Adrenal gland (tissue), 19 donors: ENCODE measurements at places on chromosomes 13 and 19.
A peak's percentile ranks its signal among the peaks of the same experiment; 100 is the strongest.

DNA sequence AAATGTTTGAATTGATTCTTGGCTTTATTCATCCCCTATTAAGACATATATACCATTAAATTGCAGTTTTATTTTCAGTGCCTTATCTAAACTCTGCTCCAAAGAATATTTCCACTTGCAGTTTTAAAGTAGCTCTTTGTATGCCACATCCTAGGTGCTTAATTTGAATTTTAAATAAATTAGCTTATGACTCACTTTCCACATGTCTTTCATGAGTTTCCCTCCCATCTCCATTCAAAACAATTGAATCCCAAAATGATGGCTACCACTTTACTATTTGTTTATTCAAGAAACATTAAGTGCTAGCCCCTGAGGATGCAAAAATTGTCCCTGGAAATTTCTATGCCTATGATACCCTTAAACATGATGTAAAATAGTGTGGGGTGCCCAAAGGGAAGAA, 19.5 kb downstream of the PCDH20 start:
- no peak for DNase-seq

DNA sequence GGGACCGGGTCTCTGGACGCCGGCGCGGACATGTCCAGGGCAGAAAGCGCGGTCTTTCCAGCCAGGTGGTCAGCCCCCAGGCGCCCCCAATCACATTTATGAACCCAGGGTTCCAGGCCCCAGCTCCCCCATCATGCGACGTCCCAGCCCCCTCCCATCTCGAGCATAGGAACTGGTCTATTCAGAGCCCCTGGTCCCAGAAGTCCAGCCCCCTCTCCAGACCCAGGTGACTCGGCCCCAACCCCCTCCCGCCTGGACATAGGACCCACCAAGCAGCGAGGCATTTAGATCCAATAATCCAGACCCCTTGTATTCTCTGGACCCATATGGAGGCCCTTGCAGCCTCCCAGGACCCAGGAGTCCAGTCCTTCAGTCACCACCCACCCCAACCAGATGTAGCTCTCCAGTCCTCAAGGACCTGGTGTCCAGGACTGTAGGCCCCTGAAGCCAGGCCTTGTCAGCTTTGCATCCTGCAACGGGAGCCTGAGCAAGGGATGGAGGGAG, 501 bp downstream of the APLP1 start:
- DNase-seq = no peak

DNA sequence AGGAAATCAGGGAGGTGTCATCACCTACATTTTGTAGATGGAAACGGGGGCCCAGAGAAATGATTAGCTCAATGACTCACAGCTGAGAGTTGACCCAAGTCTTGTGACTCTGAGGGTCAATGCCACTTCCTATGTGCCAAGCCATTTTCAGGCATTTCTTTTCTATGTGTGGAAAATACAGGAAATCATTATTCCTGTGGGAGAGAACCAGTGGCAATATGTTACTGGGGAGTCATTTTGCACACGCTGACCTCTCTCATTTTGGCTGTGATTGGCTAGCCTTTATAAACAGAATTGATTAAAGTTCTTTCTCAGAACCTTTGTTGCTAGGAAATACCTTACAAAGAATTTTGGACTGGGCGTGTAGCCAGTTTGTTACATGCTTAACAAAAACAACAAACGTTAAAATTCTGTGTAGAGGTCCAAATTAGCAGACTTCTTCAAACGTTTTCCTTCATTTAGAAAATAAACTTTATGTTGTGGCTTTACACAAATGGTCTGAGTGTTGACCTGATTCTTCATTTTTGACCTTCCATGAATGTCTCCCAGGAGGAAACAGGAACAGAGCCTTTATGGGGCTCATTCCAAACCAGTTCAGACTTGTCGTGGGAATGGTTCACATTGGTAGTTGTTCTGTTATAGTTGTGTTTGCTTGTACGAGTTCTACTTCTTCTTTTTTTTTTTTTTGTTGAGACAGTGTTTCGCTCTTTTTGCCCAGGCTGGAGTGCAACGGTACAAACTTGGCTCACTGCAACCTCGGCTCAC, 11.4 kb downstream of the PCCA start:
- DNase-seq = peak; percentile 75

DNA sequence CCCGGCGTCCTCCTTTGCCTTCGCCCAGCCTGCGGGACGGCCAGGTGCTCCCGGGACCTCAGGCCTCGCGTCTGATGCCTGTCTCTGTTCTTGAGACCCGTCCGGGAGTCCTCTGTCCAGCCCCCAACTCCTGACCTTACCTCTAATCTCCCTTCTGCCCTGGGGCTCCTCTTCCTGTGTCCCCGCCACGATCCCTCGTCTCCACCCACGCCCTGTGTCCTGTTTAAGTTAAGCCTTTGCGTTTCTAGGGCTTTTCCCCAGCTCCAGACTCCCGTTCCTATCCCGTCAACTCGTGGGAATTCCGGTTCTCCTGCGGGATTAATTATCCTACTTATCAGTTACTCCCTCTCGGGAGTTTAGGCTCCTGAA, 686 bp downstream of the LENG8 start:
- no peak for DNase-seq

GRCh38 chr19:12930002-12930645, 3.4 kb downstream of the FARSA start:
- peak; percentile 22 for DNase-seq

GRCh38 chr19:53466726-53467484, 628 bp upstream of the ZNF813 start:
- no peak for DNase-seq

GRCh38 chr13:99982036-99982730, 599 bp downstream of the ZIC2 start:
- DNase-seq = no peak

DNA sequence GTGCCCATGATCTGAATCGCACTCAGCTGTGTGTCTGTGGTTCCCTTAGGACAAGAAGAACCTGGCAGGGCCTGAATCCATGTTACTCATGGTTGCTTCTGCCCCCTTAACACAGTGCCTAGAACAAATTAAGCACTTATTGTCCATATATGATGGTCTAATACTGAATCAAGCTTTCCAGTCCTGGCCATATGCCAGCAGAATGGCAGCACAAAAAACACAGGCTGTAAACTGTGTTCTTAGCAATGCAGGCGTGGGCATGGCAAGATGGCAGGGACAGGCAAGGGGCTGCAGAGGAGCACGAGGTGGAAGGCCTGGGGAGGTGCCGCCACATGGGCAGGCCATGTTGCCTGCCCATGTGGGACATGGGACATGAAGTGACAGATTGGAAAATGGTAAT, 68.2 kb downstream of the LATS2 start:
- no peak for DNase-seq

- DNase-seq = no peak
These were observed 52.3 kb upstream of the FNDC3A start for GRCh38 chr13:48923376-48923775.

DNA sequence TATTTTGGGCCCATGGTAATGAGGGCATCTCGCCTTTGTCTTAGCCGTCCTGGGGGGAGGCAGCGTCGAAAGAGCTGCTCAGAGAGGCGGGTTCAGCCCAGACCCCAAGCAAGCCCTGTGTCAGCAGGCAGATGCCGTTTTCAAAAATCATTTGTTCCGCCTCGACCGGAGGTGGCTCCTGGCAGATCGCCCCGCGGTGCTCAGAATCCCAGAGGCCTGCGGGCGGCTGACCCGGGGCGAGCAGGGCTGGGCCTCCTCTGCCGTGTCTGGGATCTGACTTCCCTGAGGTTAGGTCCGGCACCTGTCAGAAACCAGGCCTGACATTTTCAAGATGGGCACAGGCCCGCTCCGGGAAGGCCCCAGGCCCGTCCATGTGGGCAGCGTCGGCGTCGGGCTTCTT, 36.1 kb downstream of the CRTC1 start:
- DNase-seq = no peak

GRCh38 chr19:18160971-18161635, 8.1 kb downstream of the PIK3R2 start:
- DNase-seq = peak; percentile 71

- DNase-seq = peak; percentile 13
These were observed 3.6 kb downstream of the TMEM161A start for GRCh38 chr19:19134687-19135158.

- no peak for DNase-seq
These were observed 60.1 kb downstream of the HSPH1 start for GRCh38 chr13:31101472-31102170.

DNA sequence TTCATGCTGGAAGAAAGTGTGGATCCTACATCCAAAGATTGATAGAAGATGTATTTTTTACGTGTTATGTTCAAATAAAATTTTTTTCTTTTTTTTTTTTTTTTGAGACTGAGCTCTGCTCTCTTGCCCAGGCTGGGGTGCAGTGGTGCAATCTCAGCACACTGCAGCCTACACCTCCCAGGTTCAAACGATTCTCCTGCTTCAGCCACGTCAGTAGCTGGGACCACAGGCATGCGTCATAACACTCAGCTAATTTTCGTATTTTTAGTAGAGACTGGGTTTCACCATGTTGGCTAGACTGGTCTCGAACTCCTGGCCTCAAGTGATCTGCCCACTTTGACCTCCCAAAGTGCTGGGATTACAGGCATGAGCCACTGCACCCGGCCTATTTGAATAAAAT, 65.7 kb downstream of the KLF12 start:
- DNase-seq = no peak

DNA sequence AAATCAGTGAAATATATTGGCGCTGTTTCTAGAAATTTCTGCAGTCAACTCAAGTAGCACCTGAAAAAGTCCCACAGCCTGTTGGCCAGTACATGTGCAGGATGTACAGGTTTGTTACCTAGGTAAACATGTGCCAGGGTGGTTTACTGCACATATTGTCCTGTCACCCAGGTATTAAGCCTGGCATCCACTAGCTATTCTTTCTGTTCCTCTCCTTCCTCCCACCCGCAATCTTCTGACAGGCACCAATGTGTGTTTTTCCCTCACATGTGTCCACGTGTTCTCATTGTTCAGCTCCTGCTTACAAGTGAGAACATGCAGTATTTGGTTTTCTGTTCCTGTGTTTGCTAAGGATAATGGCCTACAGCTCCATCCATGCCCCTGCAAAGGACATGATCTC, 13.1 kb upstream of the SCEL start:
- DNase-seq = no peak

DNA sequence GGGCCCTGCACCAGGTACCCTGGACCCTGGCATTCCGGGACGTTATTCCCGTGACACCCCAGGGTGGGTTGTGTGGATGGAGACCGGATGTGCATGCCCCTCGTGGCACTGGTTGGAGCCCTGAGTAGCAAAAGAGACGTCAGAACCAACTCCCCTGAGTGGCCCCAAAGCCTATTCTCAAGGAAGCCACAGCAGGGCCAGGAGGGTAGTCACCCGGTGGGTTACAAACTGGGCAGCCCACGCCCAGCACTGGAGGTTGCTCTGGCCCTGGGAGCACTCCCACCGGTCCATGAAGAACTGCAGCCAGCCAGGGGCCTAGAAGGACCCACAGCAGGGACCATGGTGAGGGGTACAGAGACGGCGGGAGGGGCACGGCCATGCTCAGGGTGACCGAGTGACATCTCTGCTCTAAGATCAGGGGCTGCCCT, 7.5 kb downstream of the KLF16 start:
- peak; percentile 76 for DNase-seq

DNA sequence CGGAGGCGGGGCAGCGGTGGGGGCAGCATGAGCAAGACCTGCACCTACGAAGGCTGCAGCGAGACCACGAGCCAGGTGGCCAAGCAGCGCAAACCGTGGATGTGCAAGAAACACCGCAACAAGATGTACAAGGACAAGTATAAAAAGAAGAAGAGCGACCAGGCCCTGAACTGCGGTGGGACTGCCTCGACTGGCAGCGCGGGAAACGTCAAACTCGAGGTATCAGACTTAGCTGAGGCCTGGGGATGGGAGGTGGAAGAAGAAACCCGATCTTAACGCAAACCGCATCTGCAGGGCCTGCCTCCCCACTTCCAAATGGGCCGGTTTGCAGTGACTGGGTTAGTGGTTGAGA, 693 bp downstream of the RFXAP start:
- DNase-seq = no peak

- no peak for DNase-seq
These were observed 449.8 kb downstream of the FGF9 start for GRCh38 chr13:22120646-22121045.

DNA sequence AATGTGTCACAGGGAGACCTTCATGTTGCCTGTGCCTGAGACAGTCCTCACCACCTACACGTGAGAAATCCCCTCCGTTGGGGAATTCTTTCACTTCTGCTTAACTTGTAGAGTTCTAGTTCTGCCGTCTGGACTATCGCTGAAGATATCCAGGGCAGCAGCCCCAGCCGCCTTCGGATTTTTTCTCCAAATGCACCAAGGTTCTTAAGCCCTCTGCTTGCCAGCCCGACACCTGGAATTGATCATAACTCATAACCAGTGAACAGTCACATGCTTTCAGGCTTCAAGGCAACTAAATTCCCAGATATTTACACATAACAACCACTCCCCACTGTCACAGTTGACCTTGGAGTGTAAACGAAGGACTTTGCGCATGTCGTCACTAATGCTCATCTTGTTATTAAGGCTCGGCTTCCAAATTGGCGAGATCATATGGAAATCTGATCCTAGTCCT, 114.4 kb downstream of the RAB20 start:
- peak; percentile 53 for DNase-seq

GRCh38 chr19:2503521-2504109, 27.7 kb downstream of the GADD45B start:
- DNase-seq = no peak

- no peak for DNase-seq
These were observed 3.5 kb downstream of the FOSB start for GRCh38 chr19:45471111-45471930.

DNA sequence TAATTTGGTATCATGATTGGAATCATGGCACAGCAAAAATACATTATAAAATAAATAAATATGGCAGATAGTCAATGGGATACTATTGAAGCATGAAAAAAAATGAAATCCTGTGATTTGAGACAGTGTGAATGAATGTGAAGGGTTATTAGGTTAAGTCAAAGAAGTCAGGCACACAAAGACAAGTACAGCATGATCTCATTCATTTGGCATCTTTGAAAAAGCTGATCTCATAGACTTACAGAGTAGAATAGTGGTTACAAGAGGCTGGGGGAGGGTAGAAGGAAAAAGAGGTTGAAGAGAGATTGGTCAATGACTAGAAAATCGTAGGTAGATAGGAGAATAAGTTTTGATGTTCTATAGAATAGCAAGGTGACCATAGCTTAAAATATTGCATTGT, 295.1 kb upstream of the SLITRK5 start:
- DNase-seq = no peak

DNA sequence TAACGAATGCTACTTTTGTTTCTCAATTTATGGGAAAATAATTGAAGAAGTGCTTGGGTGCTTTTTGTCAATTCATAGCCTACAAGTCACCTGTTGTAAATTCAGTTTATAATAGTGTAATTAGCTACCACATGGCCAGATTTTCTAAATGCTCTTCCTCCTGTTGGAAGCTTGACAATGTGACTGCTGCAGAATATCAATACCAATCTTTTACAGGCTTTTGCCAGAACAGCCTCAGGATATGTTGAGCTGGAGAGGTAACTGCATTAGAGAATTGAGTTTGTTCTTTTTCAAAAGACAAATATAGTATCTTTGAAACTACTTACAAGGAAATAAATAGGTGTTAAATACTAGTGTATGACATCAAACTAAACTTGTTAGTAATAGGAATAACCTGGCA, 277.8 kb downstream of the POU4F1 start:
- DNase-seq = no peak

- no peak for DNase-seq
These were observed 44.0 kb upstream of the KPNA3 start for GRCh38 chr13:49836516-49836915.

- no peak for DNase-seq
These were observed 535.9 kb upstream of the ATXN8OS start for GRCh38 chr13:69571606-69572323.

GRCh38 chr19:21910318-21910717, 74.3 kb upstream of the ZNF43 start:
- no peak for DNase-seq

GRCh38 chr13:43546251-43546650, 240.5 kb downstream of the ENOX1 start:
- peak; percentile 11 for DNase-seq
